ENCODE measurements at places on chromosomes 2 and 18.

DNA sequence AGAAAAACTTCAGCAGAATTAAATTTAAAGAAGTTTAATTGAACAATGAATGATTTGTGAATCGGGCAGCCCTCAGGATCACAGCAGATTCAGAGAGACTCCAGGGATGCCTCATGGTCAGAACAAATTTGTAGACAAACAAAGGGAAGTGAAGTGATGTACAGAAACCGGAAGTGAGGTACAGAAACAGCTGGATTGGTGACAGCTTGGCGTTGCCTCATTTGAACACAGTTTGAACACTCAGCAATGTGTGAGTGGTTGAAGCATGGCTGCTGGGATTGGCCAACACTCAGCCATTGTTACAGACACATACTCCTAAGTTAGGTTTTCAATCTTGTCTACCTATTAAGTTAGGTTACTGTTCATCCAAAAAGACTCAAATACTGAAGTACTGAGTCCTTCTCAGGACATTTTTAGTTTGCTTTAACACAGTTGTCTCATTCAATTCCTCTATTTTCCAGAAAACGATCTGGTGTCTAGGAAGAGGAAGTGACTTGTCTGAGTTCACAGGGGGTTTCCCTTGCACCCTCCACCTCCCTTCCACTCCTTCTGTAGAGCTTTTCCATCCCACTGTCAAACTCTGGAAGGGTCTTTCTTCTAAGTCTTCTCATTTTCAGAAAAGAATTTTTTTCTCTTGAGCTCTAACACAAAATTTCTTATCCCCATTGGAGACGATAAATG, 137.9 kb downstream of the SLC4A3 start:
- DNase-seq = no peak

GRCh38 chr18:22828171-22828570, 105.0 kb upstream of the RBBP8 start:
- DNase-seq = no peak

DNA sequence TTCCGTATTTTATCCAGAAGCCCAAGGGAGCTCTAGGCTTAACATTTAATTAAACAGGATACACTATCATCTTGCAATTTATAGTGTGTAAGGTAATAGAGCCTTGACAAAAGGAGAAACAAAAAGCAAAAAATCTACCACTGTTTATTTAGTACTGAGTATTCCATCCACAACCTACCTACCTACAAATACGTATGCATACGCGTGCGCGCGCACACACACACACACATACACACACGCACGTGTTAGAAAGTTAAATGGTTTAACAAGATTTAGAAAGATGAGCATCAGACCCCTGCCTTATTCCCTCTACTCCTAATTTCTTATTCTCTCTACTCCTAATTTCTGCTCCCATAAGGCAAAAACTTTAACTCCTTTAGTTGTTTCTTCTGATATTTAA, 14.6 kb upstream of the ACTR2 start:
- no peak for DNase-seq

DNA sequence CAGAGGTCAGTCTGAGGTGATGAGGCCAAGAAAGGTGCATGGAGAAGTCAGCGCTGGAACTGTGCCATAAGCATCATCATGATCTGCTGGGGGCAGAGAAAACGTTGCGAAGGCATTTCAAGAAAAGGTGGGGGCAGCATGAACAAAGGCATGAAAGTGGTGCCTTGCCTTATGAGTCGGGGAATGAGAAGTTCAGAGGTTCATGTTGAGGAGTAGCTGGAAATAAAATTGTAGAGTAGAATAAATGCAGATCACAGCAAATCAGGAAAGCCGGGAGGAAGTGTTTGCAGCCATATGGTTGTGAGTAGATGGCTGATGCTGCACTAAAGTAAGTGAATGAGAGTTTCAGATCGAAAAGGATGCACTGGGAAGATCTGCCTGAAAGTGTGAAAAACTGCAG, 72.1 kb upstream of the ARL5A start:
- no peak for DNase-seq

GRCh38 chr18:21115519-21116411, 4.2 kb upstream of the ROCK1 start:
- DNase-seq = peak; percentile 48

GRCh38 chr2:18046558-18047212, 168.2 kb downstream of the KCNS3 start:
- DNase-seq = no peak

GRCh38 chr18:34031810-34032209, 192.9 kb downstream of the NOL4 start:
- DNase-seq = peak; percentile 16

GRCh38 chr2:212797484-212798205, 259.0 kb upstream of the ERBB4 start:
- DNase-seq = no peak

GRCh38 chr2:11481789-11482472, 16.0 kb upstream of the E2F6 start:
- DNase-seq = peak; percentile 43

DNA sequence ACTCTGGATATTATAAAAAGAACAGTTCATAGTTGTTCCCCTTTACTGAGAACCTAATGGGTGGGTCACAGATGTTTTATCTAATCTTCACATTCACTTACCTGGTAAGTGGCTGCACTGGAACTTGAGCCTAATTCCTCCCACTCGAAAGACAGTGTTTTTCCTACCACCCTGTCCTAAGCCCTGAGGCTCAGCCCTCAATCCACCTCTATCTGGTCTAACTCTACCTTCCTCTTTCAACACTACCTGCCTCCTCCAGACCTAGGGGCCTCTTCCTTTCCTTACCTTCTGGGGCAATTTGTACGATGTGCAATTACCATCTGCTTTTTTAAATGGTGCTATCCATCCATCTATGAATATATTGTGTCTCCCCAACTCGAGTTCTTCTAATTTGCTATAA, 9.7 kb upstream of the KIF3C start:
- no peak for DNase-seq

DNA sequence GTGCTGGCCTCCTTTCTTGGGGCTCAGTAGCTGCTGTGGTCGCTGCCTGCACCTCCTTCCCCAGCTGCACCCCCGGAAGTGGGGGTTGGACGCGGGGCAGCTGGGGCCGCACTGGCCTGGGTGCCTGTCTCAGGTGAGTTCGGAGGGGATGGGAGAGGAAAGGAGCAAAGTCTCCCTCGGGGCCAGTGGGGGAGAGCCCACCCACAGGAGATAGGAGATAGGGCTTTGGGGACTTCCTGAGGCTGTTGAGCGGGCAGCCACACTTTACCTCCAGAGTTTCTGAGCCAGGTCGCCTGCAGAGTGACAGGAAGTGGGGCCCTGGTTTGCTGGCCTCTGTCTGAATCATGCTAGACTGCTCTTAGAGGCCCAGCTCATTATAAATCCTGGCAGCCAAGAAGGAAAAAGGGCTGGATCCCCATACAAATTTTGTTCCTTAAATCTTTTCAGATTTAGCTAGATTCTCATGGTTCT, 8.1 kb downstream of the MBP start:
- DNase-seq = peak; percentile 52
